ENCODE measurements at places on chromosomes 6 and 20. TPM values are rescaled to one million over a fixed set of nuclear protein-coding genes. Genes with fewer than 3 reads are reported as not detected.

HLA-F gene
- 0.98 TPM for total RNA-seq

ENPP1 gene
- 4.9 TPM for total RNA-seq

ADGRF1 gene
- total RNA-seq, result 0.09 TPM

ARFGEF2 gene
- total RNA-seq, result 18.0 TPM

TRAPPC3L gene
- not detected for total RNA-seq

TPBG gene
- total RNA-seq, result 21.4 TPM

ZNF311 gene
- total RNA-seq, result 1.3 TPM

NRN1 gene
- 1.5 TPM for total RNA-seq

GHRH gene
- not detected for total RNA-seq

- no peaks in the 10 kb centered on the region for H3K36me3 ChIP-seq
- H3K4me3 ChIP-seq, result no peak overlapping the region
- H3K27ac ChIP-seq, result no peak overlapping the region
These were observed 174.4 kb upstream of the RIN2 start for GRCh38 chr20:19583532-19584175.

GRCh38 chr6:84220809-84221409 lies 6.5 kb downstream of the CEP162 start:
- no peaks in the 10 kb centered on the region for H3K36me3 ChIP-seq
- DNase-seq, result no peak
- H3K27ac ChIP-seq, result no peak overlapping the region
- no peaks in the 10 kb centered on the region for H3K27me3 ChIP-seq
- H3K4me1 ChIP-seq, result peaks cover 4% of the 10 kb centered on the region

GRCh38 chr6:86407128-86407527 lies 530.2 kb upstream of the HTR1E start:
- DNase-seq, result no peak
- no peaks in the 10 kb centered on the region for H3K4me1 ChIP-seq
- no peaks in the 10 kb centered on the region for H3K36me3 ChIP-seq
- no peak overlapping the region for H3K4me3 ChIP-seq

GRCh38 chr6:27161946-27162603 lies 85.4 kb upstream of the PRSS16 start:
- H3K36me3 ChIP-seq, result no peaks in the 10 kb centered on the region
- DNase-seq, result no peak
- H3K27ac ChIP-seq, result no peak overlapping the region
- H3K4me1 ChIP-seq, result peaks cover 24% of the 10 kb centered on the region
- H3K27me3 ChIP-seq, result peaks cover 28% of the 10 kb centered on the region

GRCh38 chr6:34465531-34466241 lies at the start of gene PACSIN1:
TSS of gene PACSIN1 (plus strand) at chr6:34466076. CDS start at chr6:34526306, 60,230 bp downstream.
- H3K27me3 ChIP-seq, result peaks cover 33% of the 10 kb centered on the region
- no peak within 1 kb of the TSS for H3K27ac ChIP-seq
- peak; percentile 21 for DNase-seq
- no peaks in the 10 kb centered on the region for H3K36me3 ChIP-seq

DNA sequence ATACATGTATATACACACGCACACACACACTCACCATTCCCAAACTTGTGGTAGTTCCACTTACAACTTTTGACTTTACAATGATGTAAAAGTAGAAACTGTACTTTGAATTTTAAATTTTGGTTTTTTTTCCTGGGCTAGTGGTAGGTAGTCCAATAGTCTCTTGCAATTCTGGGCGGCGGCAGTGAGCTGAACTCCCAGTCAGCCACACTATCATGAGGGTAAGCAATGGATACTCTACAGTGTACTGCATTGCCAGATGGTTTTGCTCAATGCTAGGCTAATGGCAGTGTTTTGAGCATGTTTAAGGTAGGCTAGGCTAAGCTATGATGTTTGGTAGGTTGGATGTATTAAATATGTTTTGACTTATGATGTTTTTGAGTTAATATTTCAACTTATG lies 136.2 kb upstream of the GPR6 start:
- no peak overlapping the region for H3K4me3 ChIP-seq
- H3K27ac ChIP-seq, result no peak overlapping the region
- no peak for DNase-seq
- H3K4me1 ChIP-seq, result no peaks in the 10 kb centered on the region
- H3K36me3 ChIP-seq, result no peaks in the 10 kb centered on the region

- H3K27ac ChIP-seq, result peak overlapping the region; percentile 97
- H3K36me3 ChIP-seq, result no peaks in the 10 kb centered on the region
- no peak for DNase-seq
- H3K27me3 ChIP-seq, result no peaks in the 10 kb centered on the region
- peak overlapping the region; percentile 38 for H3K4me3 ChIP-seq
- peaks cover 21% of the 10 kb centered on the region for H3K4me1 ChIP-seq
These were observed 11.5 kb upstream of the DSTN start for GRCh38 chr20:17558154-17558940.

Data from neural crest cell (in vitro differentiated cells).